ENCODE measurements at places on chromosomes 4 and X. TPM values are rescaled to one million over a fixed set of nuclear protein-coding genes. Genes with fewer than 3 reads are reported as not detected.

GRCh38 chr4:138409670-138410069 is 167.5 kb upstream of the SLC7A11 start:
- no peak for DNase-seq

The S100G gene
- total RNA-seq, result not detected

The SPATA18 gene
- 5.3 TPM for total RNA-seq

The MANBA gene
- 24.8 TPM for total RNA-seq

DNA sequence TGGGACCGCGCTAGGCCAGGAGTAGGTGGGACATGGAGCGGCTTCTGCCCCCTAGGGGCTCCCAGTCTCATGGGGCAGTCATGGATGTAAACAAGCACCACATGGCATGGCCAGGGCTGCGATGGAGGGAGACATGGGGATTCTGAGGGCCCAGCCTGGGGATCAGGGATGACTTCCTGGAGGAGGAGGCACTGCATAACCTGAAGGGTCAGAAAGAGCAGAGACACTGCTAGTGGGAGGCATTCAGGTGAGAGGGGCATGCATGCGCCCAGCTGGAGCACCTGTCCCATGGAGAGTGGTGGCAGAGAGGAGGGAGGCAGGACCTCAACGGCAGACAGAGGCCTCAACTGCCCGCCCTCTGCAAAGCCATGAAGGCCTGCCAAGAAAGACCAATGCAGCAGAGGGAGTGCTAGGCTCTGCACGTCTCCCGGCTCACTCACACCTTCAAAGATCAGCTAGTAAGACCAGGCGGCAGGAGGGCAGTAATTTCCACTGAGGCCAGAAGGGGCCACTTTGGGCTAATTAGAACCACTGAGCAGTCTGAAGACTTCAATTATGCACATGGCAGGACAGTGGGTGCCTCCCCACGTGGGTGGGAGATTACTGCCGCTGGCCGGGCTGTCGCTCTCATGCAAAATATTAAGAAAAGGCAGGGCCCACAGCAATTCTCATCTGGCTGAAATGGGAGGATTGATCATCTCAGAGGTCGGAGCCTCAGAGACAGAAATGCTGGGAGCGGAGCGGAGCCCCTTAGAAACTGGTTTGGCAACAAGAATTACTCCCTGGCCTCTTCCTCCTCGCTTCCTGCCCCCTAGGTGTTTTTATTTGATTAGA is 69.6 kb downstream of the PPP2R2C start:
- no peak for DNase-seq

- DNase-seq, result no peak
Observed at GRCh38 chr4:11622961-11623725, 194.4 kb upstream of the HS3ST1 start.

GRCh38 chr4:40858962-40859361 is 109.2 kb downstream of the NSUN7 start:
- no peak for DNase-seq

GRCh38 chr4:151667048-151667447 is 93.8 kb downstream of the GATB start:
- DNase-seq, result no peak

- no peak for DNase-seq
Observed at GRCh38 chr4:110735686-110736085, 112.8 kb upstream of the PITX2 start.

GRCh38 chr4:185712350-185713024 is 99.5 kb downstream of the SORBS2 start:
- no peak for DNase-seq

The PNMA6A gene
- 1.5 TPM for total RNA-seq

- no peak for DNase-seq
Observed at GRCh38 chr4:168647646-168648375, 151.0 kb downstream of the PALLD start.

- no peak for DNase-seq
Observed at GRCh38 chrX:37847733-37848197, 394 bp upstream of the DYNLT3 start.

DNA sequence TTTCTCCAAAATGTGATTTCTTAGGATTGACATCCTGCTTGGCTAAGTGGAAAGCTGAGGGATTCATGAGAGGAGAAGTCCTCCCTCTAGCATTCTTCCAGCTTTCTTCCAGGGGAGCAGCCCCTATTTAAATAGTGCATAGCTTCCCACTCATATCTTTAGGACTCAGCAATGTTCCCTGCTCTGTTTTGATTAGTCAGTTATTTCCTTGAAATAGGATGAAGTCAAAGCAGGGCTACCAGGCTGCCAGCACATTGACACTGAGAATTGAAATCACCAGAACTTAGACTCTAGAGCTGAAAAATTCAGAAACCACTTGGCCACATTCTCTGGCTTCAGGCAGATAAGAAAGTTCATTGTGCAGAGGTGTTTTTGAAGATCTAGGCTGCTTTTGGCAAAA is 74.7 kb upstream of the SMAD1 start:
- DNase-seq, result no peak

The GUCY1B1 gene
- total RNA-seq, result 26.8 TPM
